ENCODE measurements at places on chromosomes 6 and 20.

DNA sequence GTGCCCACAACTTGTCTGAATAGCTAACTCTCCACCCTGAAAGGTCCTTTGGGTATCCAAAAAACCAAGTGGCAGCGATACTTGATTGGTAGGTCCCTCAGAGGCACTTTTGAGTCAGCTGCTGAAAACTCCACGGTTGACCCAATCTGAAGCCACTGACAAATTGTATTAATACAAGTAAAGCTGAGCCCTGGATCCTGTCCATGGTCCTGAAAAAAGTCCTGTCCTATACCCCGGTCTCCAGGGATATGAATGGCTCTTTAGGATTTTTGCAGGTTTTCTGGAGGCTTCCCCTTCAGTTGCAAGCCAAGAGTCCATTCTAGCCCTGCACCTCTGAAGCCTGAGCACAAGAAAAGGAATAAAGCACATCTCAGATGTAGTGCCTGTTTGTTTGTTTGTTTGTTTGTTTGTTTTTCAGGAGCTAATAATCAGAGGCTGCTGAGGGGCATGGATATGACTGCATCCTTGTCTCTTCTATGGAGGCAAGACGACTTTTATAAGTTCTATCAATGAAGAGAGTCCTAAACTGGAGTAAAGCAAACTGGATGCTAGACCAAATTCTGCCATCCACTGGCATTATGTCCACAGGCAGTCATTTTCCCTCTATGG, 1.7 kb upstream of the SLC12A5 start:
- DNase-seq = no peak

GRCh38 chr20:57231161-57231560, 35.3 kb downstream of the BMP7 start:
- no peak for DNase-seq

GRCh38 chr6:80339421-80339820, 232.9 kb downstream of the BCKDHB start:
- DNase-seq = no peak

GRCh38 chr6:112337209-112337638, 9.9 kb upstream of the RFPL4B start:
- no peak for DNase-seq

DNA sequence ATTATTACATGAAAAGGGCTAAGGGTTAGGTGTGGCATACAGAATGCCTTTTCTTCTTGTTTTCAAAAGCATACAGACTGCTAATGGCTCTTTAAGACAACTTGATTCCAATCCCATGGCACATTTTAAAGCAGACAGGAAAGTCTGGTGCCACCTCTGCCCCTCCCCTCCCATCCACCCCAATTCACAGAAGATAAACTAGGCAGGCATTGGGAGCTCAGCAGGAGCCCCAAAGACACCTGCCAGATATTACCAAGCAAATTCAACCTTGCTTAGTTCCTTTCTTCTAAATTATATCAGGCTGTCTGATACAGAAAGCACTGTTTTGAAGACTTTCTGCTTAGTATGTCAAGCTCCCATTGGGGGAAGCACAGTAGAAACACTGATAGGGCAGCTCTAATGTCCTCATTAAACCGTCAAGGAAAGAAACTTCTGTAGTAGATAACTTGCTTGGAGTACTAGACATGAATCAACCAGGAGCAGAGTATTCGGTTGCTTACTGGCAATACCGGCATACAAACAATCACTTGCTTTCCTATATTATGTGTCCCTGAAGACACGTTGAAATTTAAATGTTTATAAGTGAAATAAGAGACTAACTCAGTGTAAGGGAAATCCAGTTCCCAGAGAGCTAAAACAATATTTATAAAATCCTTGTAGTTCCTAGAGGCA, 13.0 kb downstream of the SESN1 start:
- DNase-seq = no peak

DNA sequence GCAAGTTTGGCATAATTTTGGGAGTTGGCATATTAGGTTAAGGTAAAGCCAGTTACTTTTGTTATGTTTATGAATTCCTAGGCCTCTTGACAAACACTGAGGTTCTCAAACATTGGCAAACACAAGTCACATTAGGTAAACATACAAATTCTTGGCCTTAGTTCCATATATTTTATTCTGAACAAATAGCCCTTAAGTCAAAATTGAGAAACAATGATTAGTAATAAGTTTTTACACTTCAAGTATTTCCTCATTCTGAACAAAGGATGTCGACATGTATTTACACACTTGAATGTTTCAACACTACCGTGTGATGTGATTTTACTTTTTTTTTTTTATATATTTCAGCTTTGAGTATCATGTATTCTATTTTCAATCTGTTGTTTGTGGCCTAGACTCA, 3.8 kb upstream of the ECHDC1 start:
- no peak for DNase-seq

DNA sequence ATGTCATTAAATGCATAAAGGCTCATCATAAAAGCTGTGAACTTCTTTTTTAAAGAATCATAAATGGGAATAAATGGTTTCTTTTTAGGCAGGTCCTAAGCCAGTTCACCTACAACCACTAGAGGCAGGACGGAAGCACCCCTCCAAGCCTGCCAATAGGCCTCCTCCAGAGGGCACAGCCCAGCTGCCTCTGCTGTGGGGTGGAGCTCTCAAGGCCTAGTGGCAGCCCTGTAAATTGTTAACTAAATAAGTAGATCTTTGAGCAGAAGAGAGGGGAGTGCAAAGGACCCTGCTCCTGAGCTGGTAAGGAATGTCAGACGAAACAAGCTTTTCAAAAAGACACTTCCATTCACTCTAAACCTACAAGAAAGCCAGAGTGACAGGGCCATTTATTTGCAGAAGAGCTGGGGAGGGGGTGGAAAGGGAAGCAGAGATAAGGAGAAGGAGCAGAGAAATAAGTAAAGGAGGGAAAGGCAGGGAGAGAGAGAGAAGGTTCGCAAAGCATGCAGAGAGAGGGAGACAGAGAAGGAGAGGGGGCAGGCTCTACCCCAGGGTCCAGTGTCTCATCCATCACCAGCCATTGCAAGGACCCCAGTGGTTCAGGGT, 18.0 kb upstream of the MAFB start:
- DNase-seq = no peak

GRCh38 chr6:129211626-129212025, 328.7 kb downstream of the LAMA2 start:
- DNase-seq = no peak

GRCh38 chr20:13430346-13431002, 208.3 kb downstream of the TASP1 start:
- DNase-seq = no peak

DNA sequence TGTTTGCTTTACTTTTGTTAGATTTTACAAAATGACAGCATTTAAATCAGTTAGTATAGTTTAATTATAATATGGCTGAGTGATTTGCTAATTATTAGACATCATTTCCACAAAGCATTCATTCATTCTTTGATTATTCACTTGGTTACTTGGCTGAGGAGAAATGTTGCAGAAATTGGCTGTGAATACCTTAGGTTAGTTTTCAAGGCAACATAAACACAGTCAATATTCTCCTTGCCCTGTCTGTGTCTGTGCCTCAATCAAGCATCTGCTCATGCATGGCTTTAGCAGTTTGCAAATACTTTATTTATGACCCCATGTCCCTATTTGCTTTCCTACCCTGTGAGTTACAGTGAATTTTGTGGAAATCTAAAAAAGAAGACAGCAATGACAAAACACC, 718.3 kb downstream of the EPM2A start:
- no peak for DNase-seq

GRCh38 chr20:17933121-17933520, 35.5 kb downstream of the SNX5 start:
- no peak for DNase-seq

GRCh38 chr6:13030396-13030795, 297.9 kb downstream of the TBC1D7 start:
- DNase-seq = no peak

DNA sequence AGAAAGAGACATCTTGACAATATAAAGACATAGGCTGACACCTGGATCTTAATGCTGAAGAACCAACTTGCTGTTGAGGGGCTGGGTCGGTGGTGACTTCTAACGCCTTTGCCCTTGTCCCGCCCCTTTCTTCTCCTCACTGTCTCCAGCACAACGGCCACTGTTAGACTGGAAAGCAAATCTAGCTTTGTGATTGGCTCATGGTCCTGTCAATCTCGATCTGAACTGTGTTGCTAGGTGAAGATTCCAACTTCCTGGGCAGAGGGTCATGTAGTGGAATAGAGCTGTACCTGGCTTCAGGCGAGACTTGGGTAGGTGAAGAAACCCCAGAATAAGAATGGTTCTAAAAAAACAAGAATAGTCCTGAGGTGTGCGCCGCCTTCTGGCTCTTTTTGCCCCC, at the start of gene PGK2:
PGK2 (minus strand) TSS at position 110 of the 400 bp plus-strand sequence; CDS start at position 12, 98 bp downstream.
- DNase-seq = no peak

GRCh38 chr6:133641104-133641503, 247.8 kb upstream of the TCF21 start:
- DNase-seq = no peak

DNA sequence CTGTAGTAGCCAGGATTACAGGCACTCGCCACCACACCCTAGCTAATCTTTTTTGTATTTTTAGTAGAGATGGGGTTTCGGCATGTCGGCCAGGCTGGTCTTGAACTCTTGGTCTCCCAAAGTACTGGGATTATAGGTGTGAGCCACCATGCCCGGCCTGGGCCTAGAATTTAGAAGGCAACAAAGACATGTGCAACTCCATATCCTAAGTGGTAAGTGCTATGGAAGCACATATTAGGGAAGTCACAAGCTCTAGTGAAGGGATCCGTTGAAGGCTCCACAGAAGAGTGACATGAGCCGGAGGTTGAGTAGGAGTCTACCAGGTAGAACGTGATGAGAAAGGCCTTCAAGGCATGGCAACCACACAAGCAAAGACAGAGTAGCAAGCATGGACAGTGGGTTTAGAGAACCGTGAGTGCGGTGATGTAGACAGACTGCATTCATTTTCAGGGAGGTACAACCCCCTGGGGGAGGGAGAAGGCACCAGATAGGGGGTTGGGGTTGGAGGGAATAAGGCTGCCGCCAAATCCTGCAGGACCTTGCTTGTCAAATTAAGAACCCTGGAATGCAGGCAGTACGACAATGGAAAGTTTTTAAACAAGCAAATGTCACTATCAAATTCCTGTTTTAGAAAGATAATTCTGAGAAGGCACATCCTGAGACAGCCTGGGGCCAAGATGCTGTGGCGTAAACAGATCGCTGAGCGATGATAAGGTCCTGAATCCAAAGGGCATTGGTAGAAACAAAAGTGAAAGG, 50.2 kb downstream of the ARHGAP18 start:
- DNase-seq = no peak

GRCh38 chr6:79776076-79776475, 144.9 kb downstream of the SH3BGRL2 start:
- DNase-seq = no peak

- DNase-seq = no peak
Observed at GRCh38 chr20:1467082-1467354, 369 bp upstream of the NSFL1C start.

- no peak for DNase-seq
Observed at GRCh38 chr20:55172310-55173002, 697.1 kb downstream of the DOK5 start.

- no peak for DNase-seq
Observed at GRCh38 chr20:37749218-37749617, 55.4 kb downstream of the CTNNBL1 start.

GRCh38 chr6:149903938-149904611, 6.2 kb upstream of the RAET1E start:
- no peak for DNase-seq

GRCh38 chr20:34578025-34578424, 19.5 kb downstream of the MAP1LC3A start:
- no peak for DNase-seq

- no peak for DNase-seq
Observed at GRCh38 chr6:150922137-150922536, 56.6 kb downstream of the MTHFD1L start.

GRCh38 chr6:149452037-149452939, 32.5 kb downstream of the ZC3H12D start:
- DNase-seq = no peak

DNA sequence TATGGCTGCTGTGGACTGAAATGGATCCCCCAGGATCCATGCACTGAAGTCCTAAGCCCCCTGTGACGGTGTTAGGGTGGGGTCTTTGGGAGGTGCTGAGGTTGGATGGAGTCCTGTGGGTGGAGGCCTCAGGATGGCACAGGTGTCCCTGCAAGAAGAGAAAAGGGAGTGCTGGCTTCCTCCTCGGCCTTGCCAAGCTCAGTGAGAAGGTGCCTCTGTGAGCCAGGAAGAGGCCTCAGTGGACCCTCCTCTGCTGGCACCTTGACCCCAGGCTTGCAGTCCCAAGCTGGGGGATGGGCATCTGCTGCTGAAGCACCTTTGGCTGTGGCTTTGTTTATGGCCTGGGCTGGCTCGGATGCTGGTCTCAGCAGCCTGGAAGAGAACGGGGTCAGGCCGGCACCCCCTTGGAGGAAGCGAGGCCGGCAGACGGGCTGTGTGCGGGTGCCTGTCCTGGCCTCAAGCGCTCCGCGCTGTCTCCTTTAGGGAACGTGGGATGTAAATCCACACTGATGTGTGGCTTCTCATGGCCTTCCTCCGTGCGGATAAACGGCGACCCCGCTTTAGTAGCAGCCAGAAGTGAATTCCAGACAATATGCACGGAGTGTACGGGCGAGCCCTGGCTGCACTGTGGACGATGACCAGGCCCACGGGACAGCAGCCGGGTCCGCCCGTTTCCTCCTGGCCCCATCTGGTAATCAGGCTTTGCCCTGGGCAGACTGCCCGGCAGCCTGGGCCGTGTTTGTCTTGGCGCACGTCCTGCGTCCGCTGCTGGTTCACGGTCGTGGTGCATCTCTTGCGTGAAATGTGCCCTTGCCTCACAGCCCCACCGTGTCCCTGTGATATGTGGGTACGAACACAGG, 182.6 kb downstream of the ERMARD start:
- DNase-seq = no peak

- DNase-seq = no peak
Observed at GRCh38 chr20:51553897-51554486, 11.5 kb upstream of the NFATC2 start.

DNA sequence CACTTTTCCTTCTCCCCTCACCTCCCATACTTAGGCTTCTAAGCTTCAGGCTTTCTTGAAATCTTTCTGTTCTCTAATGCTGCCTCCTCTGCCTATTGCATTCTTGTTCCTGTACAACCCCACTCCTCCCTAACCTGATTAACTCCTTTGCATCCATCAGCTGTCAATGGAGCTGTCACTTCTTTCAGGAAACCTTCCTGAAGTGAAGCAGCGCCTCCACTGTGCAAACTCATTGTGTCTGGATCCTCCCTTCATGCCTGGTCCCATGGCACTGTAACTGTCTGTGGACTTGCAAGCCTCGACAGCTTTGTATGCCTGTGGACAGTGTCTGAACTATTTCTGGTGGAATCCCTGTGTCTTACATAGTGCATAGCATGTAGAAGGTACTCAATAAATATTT, 185.0 kb downstream of the HS3ST5 start:
- no peak for DNase-seq

DNA sequence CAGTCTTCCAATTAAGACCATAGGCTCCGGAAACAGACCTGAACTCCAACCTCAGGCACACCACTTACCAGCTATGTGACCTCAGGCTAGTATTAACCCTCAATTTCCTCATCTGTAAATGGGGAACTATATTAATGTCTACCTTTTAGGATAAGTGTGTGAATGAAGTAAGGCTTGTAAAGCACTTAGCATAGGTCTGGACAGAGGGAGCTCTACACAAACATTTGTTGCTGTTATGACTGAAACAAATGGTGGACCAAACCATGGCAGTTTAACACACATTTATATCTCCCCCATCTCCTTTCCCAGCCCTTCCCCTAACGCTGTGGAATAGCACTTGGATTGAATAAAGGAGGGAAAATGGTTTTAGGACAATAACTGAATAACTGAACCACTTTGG, 48.7 kb downstream of the TSHZ2 start:
- no peak for DNase-seq

Measured in stimulated activated CD8-positive, alpha-beta memory T cell treated with anti-CD3 and anti-CD28 coated beads, Interleukin-7, amount 100 ng/mL, for 4 hours (primary cell).